Bronchus fibroblast of lung (primary cell): ENCODE measurements at places on chromosomes 3 and 15. TPM values are rescaled to one million over a fixed set of nuclear protein-coding genes. Genes with fewer than 3 reads are reported as not detected.

MUSTN1 gene
- not detected in 2 replicates for total RNA-seq

CXCR6 gene
- not detected in 2 replicates for total RNA-seq

SUCNR1 gene
- total RNA-seq = not detected in 2 replicates

ADAMTSL3 gene
- 1.0 TPM in 1 of 2 replicates, not detected in the other for total RNA-seq

CADPS gene
- total RNA-seq = 0.50 and 0.74 TPM in 2 replicates

NLGN1 gene
- 0.50 and 0.74 TPM in 2 replicates for total RNA-seq

CFAP20DC gene
- 2.5 TPM in 2 replicates for total RNA-seq

ADPGK gene
- 50.6 and 53.8 TPM in 2 replicates for total RNA-seq
